Activated naive CD8-positive, alpha-beta T cell treated with anti-CD3 and anti-CD28 coated beads for 36 hours (primary cell): ENCODE measurements at places on chromosomes 1 and 21.

DNA sequence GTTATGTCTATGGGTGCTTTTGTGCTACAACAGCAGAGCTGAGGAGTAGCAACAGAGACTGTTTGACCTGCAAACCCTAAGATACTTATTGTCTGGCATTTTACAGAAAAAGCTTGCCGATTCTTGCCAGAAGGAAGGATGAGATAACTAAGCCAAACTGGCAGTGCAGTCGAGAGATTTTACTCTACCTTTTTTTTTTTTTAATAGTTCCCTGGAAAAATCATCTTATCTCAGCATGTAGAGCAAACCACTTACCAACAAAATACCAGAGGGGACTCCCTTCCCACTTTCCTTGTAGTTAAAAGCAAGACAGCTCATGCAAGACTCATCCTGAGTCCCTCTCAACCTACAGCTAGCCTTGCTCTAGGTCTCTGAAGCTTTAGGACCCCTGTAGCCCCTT lies 132.9 kb downstream of the SYT2 start:
- H3K4me1 ChIP-seq = no peaks in the 10 kb centered on the region
- H3K27ac ChIP-seq = no peak overlapping the region
- no peak overlapping the region for H3K4me3 ChIP-seq
- peaks cover 8% of the 10 kb centered on the region for H3K36me3 ChIP-seq

GRCh38 chr21:27268290-27268689 lies 301.4 kb upstream of the ADAMTS5 start:
- H3K27ac ChIP-seq = no peak overlapping the region
- H3K27me3 ChIP-seq = no peaks in the 10 kb centered on the region
- no peaks in the 10 kb centered on the region for H3K36me3 ChIP-seq
- no peak overlapping the region for H3K4me3 ChIP-seq

GRCh38 chr1:101382135-101382534 lies 145.3 kb downstream of the S1PR1 start:
- H3K36me3 ChIP-seq = no peaks in the 10 kb centered on the region
- H3K4me1 ChIP-seq = peaks cover 7% of the 10 kb centered on the region
- no peak overlapping the region for H3K27ac ChIP-seq
- H3K27me3 ChIP-seq = no peaks in the 10 kb centered on the region
- no peak for DNase-seq

DNA sequence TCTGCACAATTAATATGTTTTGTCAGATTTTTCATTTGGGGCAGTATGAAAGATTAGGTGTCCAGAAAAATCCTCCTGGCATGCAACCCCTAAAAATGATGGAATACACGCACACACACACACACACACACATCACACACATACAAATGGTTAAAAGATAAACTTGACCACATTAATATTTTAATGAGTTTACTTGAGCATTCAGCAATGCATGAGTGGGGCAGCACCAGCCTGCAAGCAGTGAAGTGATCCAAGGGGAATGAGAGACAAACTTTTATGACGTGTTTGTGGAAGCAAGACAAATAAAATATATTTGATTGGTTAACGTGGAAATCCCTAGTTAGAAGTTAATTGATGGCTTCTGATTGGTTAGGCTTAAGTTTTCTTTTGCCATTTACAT lies 29.1 kb upstream of the SOAT1 start:
- H3K27me3 ChIP-seq = no peaks in the 10 kb centered on the region
- H3K36me3 ChIP-seq = no peaks in the 10 kb centered on the region
- H3K4me3 ChIP-seq = no peak overlapping the region
- DNase-seq = no peak
- peaks cover 4% of the 10 kb centered on the region for H3K4me1 ChIP-seq
